ENCODE measurements at places on chromosomes 6 and 20.

DNA sequence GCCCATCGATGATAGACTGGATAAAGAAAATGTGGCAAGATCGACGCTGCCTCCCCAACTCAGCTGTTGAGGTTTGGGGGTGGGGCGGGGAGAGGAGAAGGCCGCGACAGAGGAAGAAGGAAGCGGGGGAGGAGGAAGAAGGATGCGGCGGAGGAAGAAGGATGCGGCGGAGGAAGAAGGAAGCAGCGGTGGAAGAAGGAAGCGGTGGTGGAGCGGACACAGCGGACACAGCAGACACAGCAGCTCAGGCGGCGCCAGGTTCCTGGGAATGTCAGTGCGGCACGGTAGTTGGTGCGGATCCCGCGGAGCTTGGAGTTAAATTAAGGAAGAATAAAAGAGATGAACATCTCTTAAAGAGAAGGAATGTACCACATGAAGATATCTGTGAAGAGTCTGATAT, 163.9 kb upstream of the NT5E start:
- no peak for DNase-seq

DNA sequence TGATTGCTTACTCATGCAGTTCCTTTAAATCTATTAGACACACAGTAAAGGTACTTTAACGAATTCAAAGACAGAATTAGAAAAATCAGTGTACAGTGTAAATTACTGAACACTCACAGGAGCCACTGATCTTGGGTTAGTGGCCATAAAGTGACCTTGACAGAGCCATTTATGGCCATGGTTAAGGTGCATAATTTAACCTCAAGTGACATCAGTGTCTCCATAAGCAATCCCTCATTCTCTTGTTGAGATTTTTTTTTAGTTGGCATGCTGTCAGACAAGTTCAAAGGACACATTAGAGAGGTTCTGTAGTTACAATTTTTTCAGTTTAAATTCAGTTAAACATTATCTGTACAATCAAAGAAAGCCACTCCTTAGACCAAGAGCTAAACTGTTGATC, 334.4 kb downstream of the KHDRBS2 start:
- no peak for DNase-seq

GRCh38 chr6:162699961-162700360, 27.6 kb downstream of the PRKN start:
- DNase-seq, result no peak

DNA sequence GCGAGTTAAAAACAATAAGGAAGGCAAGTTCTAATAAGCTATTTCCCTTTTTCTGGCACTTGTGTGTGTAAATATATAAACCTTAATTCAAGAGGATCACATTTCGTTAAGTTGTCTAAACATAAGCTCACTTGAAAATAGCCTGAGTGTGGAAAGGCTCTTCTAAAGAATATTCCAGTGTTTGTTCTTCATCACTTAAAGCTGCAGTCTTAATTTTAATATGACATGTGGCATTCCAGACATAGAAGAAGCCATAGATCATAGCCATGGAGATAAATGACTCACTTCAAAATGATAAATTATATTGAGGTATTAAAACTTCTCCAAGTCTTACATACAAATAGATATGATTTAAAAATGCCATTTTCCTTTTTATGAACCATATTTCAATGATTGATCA, 42.1 kb downstream of the IYD start:
- DNase-seq, result no peak

GRCh38 chr6:156832231-156832647, 55.1 kb downstream of the ARID1B start:
- DNase-seq, result no peak
